ENCODE measurements at places on chromosomes 5 and 9.

DNA sequence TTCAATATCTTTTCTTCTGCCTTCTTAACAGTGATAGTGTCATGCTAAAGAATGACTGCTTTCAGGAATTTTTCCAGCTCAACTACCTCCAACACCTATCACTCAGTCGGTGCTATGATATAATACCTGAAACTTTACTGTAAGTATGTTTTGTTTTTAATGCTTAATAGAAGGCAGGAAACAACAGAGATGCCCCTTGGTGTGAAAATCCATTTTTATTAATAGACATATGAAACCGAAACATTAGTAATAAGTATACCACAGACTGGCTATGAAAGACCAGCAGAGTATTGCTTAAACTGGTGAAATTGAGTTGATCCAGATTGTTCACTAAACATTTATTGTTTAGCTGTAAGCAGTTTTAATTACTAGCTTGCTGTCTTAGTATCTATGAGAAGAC is 25.2 kb downstream of the SKP2 start:
- no peak for DNase-seq

GRCh38 chr5:159593518-159594073 is 263.3 kb upstream of the IL12B start:
- DNase-seq, result no peak

DNA sequence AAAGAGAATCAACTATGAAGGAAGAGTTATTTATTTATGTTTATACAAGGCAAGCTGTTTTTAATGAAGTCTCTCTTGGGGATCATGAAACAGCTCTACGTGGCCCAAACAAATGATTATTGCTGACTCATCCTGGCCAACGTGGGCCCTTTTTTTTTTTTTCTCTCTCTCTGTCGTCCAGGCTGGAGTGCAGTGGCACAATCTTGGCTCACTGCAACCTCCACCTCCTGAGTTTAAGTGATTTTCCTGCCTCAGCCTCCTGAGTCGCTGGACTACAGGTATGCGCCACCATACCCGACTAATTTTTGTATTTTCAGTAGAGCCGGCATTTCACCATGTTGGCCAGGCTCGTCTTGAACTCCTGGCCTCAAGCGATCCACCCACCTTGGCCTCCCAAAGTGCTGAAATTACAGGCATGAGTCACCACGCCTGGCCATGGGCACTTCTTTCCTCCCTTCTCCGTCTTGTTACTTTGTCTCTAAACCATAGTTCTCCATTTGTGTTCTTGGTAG is 98.3 kb downstream of the BASP1 start:
- DNase-seq, result no peak

DNA sequence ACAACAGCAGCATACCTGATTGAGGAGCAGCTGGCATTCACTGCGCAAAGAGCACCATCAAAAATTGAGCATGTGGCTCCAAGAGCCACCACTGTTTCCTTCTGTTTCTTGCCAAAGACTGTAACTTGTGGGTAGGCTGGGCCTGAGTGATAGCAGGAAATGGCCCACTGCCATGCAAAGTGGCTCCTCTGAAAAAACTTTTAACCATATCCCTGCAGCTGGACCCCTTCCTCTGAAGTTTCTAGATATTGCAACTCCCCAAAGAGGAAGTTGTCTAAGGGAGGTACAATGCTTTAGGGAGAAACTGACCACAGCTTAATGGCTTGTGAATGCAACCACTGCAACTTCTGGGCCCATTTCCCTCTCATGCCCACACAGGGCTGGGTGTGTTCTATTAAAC is 355.4 kb upstream of the PDE4D start:
- DNase-seq, result peak; percentile 97

- DNase-seq, result no peak
Observed at GRCh38 chr5:144040615-144041305, 129.7 kb downstream of the YIPF5 start.

GRCh38 chr9:131876486-131876885 is 136.6 kb upstream of the RAPGEF1 start:
- no peak for DNase-seq

- no peak for DNase-seq
Observed at GRCh38 chr5:23089286-23089685, 236.1 kb upstream of the CDH12 start.
